ENCODE measurements at places on chromosomes 12 and 14.

GRCh38 chr14:34128665-34129064 is 177.8 kb upstream of the EGLN3 start:
- no peak for DNase-seq

- no peak for DNase-seq
Observed at GRCh38 chr12:93107514-93108312, 178.6 kb upstream of the EEA1 start.

DNA sequence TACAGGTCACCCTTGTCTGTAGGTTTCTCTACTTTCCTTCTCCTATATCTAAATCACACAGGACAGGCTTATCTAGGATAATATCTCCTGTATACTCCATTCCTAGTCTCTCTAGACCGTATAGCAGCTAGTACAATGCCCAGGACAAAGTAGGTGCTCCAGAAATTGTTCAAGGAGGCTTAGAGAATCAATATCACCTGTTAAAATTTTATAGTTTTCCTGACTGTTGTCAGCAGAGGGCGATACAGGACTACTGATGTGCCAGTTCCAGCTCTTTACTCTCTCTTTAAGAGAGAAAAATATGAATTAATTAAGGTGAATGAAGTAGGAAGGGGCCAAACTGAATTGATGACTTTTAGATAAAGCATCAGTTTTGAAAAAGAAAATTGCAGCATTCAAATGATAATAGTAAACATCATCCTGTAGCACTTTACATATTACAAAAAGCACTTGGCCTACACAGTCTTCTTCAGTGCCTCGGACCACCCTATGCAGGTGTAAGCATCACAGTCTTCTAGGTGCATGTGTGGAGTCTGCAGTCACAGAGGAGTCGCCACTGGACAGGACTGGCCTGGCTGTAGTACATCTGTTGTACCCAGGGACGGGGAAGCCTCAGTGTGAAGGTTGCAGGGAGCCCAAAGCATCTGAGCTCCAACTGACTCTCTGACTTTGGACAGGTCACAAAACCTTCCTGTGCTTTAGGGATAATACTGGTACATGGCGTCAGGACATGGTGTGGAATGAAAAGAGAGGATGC is 61.9 kb upstream of the MAX start:
- DNase-seq: no peak

DNA sequence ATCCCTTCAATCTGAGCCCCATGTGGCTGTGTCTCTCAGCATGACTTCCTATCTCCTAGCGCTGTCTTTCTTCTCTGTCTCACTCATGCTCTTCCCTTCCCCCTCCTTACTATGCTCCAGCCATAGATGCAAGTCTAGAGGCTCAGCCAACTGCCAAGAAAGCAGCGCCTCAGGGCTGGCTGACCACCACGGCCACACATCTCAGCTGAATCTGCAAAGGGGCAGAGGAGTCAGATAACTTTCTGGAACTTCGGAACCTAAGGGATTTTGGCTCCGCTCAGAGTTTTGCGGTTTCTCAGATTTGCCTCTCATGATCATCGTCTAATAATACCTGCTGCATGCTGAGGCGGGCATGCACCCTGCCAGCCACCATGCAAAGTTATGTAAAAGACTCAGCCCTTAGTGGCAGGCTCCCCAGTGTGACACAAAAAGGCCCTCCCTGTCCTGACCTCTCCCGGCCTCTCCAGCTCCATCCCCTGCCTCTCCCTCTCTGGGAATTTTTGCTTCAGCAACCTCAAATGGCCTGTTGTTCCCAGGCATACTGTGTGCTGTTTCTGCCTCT is 5.0 kb upstream of the FGF6 start:
- no peak for DNase-seq

- peak; percentile 62 for DNase-seq
Observed at GRCh38 chr12:108629151-108629550, 4.5 kb downstream of the SELPLG start.

DNA sequence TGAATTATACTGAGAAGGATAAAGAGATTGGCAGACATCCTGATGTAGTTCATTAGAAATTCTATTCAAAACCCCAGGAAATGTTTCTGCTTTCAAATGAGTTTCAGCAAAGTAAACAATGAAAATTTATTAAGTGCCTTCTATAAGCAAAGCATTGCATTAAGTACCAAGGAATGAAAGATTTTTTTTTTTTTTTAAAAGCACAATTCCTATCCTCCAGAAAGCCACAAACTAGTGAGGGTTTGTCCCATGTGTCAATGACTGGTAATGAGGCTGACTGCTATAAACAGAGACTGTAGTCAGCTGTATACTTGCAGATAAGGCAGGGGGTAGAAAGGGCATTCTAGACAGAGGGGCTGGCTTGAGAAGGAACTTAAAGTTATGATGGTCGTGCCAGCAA is 6.7 kb downstream of the ANO4 start:
- no peak for DNase-seq

GRCh38 chr14:70188659-70189455 is at the start of gene SLC8A3:
Gene SLC8A3 (minus strand): TSS chr14:70188951. CDS start chr14:70168422, 20,529 bp downstream.
- DNase-seq: peak; percentile 37

- no peak for DNase-seq
Observed at GRCh38 chr14:92563765-92564285, 50.2 kb downstream of the RIN3 start.

GRCh38 chr12:12294215-12295005 is 27.6 kb upstream of the LRP6 start:
- DNase-seq: no peak

DNA sequence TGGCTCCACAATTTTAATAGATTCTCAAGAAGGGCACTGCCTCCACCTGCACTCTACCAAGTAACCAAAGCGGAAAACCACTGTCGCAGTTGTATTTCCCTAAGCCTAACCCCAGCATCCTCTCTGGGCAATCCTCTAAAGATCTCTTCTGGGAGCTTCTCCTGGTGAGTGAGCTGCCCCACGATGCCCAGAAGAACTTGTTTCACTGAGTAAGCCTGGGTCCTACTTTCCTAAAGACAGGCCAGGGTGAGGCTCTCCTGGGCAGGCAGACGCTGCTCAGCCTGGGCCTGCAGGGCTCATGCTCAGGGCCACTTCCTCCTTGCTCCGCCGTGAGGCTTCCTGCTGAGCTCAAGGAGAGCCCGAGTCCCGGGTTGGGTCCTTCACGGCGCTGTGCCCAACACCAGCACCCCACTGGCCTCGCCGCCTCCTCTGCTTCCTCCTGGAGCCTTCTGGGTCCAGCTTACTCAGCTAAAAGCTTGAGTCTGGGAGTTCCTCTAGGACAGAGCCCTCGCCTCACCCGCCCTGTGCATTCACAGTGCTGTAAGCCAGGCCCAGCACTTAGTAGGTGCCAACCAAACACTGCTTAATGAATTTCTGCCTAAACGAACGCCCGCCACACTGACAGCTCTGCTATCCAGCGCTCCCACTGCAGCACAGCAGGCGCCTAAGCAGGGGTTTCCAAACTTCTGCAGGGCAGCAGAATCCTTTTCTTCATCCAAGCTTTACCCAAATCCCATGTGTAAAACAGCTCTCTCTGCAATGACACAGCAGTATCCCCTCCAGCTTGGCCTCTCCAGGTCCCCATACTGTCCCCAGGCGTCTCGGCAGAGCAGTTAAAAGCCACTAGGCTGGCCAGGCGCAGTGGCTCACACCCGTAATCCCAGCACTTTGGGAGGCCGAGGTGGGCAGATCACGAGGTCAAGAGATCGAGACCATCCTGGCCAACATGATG is 5.7 kb downstream of the RAB35 start:
- peak; percentile 68 for DNase-seq

- DNase-seq: no peak
Observed at GRCh38 chr14:60862283-60862682, 118.6 kb downstream of the TRMT5 start.

DNA sequence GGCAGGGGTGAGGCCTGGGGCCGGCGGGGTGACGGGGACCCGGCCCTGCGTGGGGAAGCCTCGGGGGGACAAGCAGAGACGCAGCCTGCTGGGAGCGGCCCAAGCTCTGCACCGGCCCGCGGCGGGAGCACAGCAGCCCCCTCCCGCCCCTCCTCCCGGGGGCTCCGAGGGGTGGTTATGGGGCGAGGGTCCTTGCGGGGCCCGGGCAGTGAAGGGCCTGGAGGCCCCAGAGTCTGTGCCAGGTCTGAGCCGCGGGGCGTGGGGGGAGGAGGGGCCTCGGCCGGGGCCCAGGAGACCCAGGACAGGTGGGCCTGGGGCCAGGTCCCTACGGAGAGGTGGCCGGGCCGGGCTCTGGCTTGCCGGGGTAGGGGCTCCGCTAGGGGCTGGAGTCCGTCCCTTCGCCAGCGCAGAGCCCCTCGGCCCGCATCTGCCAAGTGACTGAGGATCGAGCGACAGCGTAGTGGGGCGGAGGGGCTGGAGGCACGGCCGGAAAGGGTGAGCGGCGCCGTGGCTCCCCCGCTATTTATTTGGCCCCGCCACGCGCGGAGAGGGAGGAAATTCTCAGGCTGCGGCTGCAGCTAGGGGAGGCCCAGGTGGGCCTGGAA is 495 bp downstream of the TMEM121 start:
- DNase-seq: no peak
